Amygdala (tissue), 56 donors: ENCODE measurements at places on chromosomes 4 and X.

GRCh38 chrX:9677098-9677739, 88.4 kb downstream of the GPR143 start:
- DNase-seq, result no peak

DNA sequence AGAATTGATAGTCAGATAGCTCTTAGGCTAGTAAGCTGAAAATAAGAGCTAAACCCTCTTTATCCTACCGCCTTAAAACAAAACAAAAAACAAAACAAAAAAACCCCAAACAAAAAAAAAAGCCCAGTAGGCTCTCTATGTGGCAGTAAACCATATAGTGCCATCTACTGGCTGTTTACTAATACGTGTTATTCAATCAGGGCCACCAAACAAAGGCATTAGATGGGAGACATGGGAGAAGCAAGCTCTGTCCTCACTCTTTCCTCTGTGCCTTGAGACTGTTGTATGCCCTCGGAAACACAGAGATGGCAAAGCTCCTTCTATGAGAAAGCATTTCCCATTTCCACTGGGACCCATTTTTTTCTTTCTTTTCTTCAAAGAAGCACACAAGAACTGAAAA, 148.8 kb upstream of the MID1 start:
- no peak for DNase-seq

DNA sequence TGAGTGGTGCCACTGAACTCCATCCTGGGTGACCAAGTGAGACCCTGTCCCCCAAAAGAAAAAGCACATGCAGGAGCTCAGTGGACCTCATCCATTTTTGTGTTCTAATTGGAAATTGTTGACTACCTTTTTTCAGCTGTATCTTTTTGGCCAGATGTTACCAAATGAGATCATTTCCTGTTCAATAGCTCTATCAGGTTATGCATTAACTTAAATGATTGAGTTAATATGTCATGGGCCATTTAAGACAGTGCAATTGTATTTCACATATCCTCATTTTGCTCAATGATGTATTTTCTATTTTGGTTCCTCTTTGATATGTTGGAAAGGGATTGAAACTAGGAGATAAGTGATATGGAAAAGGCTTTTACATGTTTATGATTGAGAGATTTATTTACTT, 26.2 kb upstream of the RHOH start:
- no peak for DNase-seq

DNA sequence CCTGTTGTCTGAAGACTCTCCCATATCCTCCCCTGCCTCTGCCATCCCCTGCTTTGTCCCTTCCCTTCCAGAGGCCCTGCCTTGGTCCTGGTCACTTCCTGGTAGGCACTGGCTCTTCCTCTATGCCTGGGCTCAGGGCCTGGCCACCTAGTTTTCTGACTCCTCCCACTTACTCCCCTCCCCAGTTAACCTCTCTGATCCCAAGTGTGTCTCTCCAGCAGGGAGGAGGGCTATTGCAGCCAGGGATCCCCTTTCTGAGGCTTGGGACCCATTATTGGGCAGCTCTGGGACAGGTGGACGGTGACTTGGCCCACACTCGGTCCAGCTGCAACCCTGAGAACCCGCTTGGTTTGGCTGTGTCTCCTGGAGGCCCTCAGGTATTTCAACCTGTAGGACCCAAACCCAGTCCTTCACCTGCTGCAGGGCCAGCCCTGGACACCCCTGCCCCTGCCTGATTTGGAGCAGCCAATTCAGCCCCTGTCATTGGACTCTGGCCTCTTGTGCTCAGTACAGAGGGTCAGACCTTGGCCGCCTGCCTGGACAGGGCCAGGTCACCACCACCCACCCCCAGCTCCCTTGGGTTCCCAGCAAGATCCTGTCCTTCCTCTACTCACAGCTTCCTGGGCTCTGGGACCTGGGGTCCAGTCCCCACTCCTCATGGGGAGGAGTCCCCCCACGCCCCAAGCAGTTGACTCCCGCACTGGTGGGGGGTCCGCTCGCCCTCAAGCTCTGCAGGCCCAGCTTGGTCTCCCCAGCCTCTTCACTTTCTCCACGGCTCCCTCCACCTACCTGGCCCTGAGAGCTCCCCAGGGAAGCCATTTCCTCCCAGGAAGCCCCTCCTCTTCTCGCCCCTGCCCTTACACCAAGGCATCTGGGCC, 1.1 kb upstream of the SH3BP2 start:
- no peak for DNase-seq

DNA sequence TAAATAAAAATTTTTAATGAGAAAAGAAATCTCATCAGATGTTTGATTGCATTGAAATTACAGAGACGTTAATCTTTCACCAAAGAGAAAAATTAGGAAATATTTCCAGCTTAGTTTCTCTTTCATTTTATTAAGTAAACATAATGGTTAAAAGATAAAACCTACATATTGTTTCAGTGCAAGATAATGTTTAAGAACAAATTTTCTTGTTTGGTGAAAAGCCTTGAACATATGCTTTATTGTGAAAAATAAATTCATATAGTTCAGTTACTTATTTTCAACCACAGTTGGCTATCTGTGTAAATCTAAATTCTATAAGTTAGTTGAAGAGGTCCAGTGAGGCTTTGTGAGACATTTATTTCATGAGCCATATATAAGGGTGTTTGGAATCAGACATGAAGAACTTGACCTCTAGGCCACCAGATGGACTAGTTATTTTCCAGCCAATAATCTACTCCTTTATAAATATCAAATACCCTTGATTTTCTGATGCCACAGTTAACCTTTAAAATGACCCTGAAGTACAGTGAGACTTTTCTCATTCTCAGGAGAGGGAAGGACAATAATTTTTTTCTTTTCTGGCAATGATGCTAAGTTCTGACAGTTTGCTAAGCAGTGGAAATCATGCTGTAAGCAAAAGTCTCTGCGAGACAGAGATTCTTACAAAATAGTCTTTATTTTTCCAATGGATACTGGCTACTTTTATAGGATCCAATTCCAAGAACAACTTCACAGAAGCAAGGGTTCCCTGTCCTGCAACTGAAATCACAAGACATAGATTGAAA, 2.5 kb downstream of the ARSJ start:
- DNase-seq, result no peak

DNA sequence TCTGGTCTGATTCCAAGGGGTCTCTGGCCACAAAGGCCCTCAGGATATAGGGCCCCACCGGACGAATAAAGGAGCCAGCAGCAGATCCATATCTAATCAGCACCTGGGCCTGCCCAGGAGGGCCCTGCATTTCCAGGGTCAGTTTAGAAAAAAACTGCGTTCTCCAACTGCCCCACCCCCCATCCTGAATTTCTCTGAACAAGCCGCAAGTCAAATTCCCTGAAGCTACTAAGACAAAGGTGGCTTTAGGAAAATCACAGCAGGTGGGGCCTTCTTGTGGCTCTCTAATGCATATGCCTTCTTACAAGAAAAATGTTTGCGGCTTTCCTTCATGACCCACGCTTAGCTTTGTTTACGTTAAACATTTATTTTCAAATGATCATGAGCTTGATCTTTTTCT, 76.6 kb downstream of the MBNL3 start:
- DNase-seq, result no peak

DNA sequence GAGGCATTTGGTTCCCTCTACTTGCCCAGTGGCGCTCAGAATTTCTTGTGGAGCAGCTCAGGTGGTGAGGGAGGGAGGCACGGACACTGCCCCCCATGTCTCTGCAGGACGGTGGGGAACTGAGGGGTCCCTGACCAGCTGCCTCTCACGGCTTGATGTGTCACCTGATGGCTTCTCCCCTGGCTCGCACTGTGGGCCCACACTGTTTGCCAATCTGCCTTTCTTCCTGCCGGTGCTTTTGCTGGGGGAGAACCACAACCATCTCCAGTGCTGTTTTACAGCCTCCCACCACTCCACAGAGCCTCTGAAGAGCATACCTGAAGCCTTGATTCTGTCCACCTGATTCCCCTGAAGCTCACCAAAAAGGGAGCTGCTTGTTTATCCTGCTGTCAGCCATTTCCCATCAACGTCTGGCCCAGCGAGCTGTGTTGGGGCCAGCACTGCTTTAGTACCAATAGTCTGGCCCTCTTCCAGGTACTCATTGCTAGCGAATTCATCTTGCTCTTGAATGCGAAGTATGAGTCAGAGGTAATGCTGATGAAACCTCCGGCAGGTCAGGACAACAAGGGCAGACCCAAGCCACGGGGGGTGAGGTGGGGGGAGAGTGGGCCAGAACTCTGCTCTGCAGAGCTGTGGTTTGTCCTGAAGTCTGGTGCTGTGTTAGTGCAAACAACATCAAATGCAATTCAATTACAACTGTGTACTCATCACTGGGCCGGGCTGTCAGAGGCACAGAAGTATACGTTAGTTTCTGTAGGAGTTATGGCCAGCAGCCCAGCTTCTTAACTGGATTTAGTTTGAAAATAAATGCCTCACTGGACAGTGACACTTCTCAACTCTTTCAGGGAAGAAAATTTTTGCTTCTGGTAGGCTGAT, 208.3 kb upstream of the JADE1 start:
- DNase-seq, result peak; percentile 2

- DNase-seq, result no peak
Measured at GRCh38 chr4:15864651-15865566, 73.6 kb downstream of the FGFBP1 start.

- no peak for DNase-seq
Measured at GRCh38 chr4:40152637-40153036, 44.2 kb upstream of the RHOH start.

- DNase-seq, result no peak
Measured at GRCh38 chr4:2913168-2913567, 50.0 kb downstream of the NOP14 start.

- DNase-seq, result no peak
Measured at GRCh38 chrX:77505227-77505626, 58.0 kb downstream of the FGF16 start.

- no peak for DNase-seq
Measured at GRCh38 chrX:14913241-14913640, 40.0 kb downstream of the MOSPD2 start.

- DNase-seq, result no peak
Measured at GRCh38 chrX:38305971-38306370, 21.3 kb downstream of the RPGR start.

- no peak for DNase-seq
Measured at GRCh38 chrX:125646195-125646594, 326.5 kb downstream of the TEX13C start.

DNA sequence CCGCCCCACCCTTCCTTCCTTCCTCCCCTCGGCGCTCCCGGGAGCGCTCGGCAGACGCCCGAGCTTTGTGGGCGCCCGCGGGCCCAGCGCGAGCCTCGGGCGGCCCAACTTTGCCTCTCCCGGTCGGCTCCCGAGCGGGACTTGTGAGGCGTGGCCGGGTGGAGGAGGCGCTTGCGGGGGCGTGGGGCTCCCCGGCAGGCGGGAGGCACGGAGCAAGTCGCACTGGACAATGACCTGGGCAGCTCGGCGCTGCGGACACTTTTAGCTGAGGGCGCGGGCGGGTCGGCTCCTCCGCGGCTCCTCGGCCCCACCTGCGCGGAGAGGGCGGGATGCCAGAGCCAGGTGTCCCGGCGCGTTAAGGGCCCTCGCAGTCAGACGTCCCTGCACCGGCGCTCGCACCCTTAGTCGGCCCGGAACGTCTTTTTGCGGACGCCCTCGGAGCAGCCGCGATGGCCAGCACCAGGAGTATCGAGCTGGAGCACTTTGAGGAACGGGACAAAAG, 385 bp downstream of the DCLK2 start:
- peak; percentile 25 for DNase-seq

- DNase-seq, result no peak
Measured at GRCh38 chrX:135463937-135464336, 42.2 kb downstream of the SMIM10L2A start.

- no peak for DNase-seq
Measured at GRCh38 chr4:743463-744211, 38.0 kb downstream of the PCGF3 start.

DNA sequence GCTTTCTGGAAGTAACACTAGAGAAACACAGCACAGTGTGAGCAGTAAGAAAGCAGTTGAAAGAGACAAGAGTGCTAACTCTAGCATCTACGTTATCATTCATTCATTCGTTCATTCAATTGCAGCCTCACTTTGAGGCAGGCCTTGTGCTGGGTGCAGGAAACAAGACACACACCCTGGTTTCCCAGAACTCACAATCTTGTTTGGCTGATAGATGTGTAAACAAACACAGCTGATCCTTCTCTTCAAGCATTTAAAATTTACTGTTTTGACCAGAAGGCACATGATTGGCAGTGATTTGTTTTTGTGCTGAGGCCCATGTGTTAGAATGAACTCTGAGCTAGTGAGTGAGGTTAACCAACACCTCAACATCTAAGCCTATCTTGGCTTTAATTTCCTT, 20.4 kb upstream of the TBC1D9 start:
- no peak for DNase-seq
